ENCODE measurements at places on chromosomes 12 and 14.

- no peak for DNase-seq
Observed at GRCh38 chr12:10645910-10646309, 27.9 kb downstream of the STYK1 start.

DNA sequence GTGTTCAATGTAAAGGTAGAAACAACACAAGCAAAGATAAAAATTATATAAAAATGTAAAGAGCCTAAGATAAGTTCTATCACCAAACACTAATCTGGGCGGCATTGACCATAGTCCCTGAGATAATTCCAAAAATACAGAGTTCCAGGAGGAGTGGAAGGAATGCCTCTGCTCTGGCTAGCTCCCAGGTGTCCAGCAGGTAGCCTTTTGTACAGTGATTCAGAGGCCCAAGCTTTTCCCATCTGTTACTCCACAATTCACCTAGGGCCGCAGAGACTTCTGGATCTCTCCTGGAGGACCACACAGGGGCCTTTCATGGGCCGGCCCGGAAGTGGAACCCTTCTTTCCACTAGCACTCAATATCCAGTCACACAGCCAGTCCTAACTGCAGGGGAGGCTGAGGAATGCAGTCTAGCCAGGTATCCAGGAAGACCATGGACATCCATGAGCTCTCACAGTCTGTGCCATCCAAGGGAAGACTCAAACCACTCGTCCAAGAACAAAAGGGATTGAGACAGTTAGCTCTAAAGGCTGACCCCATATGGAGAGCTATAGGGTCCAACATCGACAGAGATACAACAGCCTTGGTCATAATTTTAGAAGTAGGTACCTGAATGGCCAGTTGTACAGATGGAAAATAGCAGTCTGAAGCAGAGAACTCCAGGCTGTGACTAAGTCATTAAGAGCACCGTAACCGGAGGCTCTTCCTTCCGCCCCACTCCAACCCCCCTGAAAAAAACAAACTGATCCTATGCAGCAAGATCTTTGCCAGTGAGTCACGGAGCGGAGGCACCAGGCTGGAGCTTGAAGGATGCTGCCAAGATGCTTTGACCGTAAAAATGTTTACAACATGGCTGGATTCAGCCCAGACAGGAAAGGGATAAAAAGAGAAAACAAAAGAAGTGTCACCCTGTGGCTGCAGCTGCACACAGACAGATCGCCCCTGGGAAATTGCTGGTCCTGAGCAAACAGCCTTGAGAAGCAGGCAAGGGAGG lies 204.8 kb downstream of the NUAK1 start:
- no peak for DNase-seq

- no peak for DNase-seq
Observed at GRCh38 chr12:113782873-113783272, 183.3 kb downstream of the RBM19 start.

DNA sequence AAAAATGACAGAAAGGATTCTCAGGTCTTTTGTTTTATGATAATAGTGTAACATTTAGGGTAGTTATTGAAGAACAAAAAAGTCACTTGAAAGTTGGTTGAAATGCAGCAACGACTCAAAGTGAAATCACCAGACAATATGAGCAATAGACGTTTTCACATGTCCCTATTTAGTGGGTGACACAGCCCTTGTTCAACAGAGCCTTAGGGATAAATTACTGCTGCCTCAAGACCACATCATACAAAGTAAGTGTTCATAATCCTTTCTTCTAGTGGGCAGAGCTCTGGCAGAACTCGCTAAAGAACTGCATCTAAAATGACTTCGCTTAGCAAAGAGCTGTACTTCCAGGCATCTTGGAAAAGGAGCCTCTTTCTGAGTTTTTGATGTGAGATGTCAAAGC lies 128.5 kb upstream of the LMNTD1 start:
- no peak for DNase-seq

- no peak for DNase-seq
Observed at GRCh38 chr14:96861568-96862310, 64.6 kb downstream of the VRK1 start.

GRCh38 chr12:1841586-1842182 lies 21.3 kb downstream of the LRTM2 start:
- no peak for DNase-seq

DNA sequence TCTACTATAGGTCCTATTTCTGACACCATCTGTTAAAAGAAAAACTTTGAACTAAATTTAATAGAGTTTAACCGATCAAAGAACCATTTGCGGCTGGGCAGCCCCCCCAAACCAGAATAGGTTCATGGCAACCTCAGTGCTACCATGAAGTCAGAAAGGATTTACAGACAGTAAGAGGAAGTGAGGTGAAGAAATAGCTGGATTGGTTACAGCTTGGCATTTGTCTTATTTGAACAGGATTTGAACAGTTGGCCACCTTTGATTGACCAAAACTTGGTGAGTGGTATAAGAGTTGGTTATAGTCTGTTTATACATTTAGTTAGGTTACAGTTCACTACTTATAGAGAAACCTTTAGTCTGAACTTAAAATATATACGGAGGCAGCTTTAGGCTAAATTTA lies 88.9 kb downstream of the TXNDC16 start:
- no peak for DNase-seq

DNA sequence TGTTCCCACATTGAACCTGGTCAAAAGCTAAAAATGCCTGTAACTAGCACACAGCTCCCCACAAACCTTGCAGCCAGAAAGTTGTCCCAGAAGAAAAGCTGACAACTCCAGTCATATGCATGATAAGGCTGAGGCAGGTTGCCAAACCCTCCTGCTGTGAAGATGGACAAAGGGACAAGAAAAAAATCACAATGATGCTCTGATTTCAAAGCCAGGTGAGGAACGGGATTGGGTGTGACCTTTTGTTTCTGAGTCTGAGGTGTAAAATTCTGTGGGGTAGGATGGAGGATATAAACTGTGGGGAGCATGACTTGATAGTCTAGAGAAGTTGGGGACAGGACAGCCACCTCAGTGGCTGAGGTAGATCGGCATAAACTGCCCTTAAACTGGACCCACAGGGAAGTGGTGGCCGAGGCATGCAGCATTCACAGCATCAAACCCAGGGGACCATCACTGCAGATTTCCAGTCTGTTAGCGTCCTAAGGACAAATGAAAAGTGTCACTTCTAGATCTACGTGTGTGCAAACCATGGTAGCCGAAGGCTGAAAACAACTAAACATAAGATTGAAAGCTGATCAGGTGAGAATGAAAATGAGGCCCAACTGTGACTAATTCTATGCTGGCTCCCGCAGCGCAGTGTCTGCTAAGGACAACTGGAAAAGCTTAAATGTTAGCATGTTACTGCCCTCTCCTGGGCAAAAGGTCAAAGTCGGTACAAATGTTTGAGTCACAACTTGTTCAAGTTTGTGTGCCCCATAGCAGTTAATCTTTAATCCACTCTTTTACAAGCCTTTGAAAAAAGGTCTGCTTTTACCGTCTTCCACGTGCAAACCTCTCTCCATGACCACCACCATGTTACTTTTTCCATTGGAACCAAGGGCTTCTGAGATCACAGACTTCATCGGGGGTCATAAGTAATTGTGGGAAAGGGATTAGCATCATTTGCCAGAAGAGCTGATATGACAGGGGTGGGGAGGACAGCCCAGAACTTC lies 39.8 kb downstream of the GRIN2B start:
- no peak for DNase-seq

- peak; percentile 52 for DNase-seq
Observed at GRCh38 chr12:56948881-56949280, 8.5 kb downstream of the RDH16 start.

DNA sequence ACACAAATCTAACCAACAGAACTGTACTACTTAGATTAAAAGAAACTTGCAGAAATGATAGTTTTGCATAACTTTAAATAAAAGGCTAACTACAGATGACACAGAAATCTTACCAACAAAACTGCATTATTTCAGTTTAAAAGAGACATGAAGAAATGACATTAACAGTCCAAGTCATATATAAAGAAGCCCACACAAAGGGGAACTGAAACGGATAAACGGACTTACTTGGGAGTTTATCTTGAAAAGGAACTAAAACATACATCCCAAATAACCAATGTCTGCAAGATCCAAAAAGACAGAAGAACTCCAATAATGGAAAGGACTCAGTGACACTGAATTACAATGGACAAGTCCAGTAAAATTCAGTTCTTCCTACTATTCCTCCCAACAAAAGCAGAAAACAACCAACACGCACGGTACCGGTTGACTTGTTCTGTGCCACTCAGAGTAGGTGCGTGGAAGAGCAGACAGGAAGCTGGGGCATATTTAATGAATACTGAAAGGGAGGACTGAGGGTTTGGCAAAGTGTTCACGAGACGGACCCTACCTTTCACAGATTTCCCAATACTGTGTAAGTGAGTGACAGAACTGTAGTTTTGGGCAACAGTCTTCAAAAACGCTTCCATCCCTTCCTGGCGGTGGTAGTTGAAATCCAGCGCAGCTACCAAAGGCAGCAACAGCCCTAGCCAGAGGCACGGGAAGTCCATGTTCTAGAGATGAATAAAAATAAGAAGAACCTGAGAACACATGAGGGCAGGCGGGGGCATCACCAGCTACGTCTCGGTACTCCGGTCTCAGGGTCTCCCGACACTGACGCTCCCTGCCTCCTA lies 627 bp downstream of the CPM start:
- no peak for DNase-seq

- DNase-seq, result peak; percentile 44
Observed at GRCh38 chr12:64389154-64389553, 1.4 kb downstream of the C12orf56 start.

GRCh38 chr14:106831322-106831720 lies 1304.9 kb downstream of the TMEM121 start:
- DNase-seq, result peak; percentile 69

- no peak for DNase-seq
Observed at GRCh38 chr14:95489214-95490137, 27.0 kb downstream of the SYNE3 start.

DNA sequence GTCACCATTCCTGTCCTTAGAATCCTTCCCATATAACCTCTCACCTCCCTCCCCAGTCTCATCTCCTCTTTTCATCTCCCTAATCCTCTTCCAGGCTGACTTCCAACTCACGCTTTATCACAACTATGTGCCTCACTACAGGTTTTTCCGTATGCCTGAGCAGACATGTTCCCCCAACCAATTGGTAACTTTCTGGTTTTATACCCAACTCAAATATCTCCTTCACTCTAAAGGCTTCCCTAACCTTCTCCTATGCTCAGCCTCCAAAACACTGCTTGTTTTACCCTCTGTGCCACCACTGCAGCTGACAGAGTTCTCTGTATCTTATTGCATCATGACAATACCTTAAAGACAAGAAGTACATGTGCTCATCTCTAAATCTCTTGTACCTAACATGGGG lies 139.7 kb downstream of the KSR2 start:
- no peak for DNase-seq

DNA sequence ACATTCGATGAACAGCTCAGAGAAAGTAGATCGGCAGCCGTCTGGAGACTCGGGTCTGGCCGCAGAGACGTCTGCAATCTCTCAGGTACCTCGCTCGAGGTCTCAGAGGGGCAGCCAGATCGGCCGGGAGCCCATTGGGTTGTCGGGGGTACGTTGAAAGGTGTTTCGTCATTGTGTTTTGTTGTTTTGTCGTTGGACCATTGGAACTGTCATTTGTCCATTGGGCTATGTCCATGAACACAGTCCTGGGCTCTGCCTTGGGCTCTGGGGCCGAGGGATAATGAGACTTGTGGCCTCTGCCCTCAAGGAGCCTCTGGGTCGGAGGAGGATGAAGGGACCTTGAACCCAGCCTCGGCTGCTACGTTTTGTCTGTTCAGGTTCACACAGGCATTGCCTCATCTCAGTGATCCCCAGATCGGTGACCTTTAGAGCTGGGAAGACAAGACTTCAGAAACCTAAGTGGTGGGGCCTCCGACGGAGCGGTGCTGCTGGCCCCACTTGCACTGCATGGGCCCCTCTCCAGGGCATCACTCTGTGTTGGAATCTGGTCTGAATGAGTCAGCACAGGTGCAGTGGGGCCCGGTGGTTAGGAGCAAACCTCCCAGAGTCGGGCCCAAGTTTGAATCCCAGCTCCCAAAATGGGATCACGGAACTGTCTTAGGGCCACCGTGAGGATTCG lies 23.6 kb upstream of the MLXIP start:
- no peak for DNase-seq

GRCh38 chr12:62466018-62466593 lies 520 bp upstream of the MON2 start:
- no peak for DNase-seq

- DNase-seq, result no peak
Observed at GRCh38 chr12:110668480-110669192, 20.3 kb downstream of the HVCN1 start.

- no peak for DNase-seq
Observed at GRCh38 chr14:33908540-33909223, 42.2 kb downstream of the EGLN3 start.
